ENCODE measurements at places on chromosomes 11 and 22. TPM values are rescaled to one million over a fixed set of nuclear protein-coding genes. Genes with fewer than 3 reads are reported as not detected.

GRCh38 chr22:37566903-37567798, 6.9 kb downstream of the CDC42EP1 start:
- H3K27me3 ChIP-seq, result no peaks in the 10 kb centered on the region
- H3K36me3 ChIP-seq, result peaks cover 13% of the 10 kb centered on the region
- no peak overlapping the region for H3K4me3 ChIP-seq
- DNase-seq, result peak; percentile 98
- H3K4me1 ChIP-seq, result peaks cover 91% of the 10 kb centered on the region

DNA sequence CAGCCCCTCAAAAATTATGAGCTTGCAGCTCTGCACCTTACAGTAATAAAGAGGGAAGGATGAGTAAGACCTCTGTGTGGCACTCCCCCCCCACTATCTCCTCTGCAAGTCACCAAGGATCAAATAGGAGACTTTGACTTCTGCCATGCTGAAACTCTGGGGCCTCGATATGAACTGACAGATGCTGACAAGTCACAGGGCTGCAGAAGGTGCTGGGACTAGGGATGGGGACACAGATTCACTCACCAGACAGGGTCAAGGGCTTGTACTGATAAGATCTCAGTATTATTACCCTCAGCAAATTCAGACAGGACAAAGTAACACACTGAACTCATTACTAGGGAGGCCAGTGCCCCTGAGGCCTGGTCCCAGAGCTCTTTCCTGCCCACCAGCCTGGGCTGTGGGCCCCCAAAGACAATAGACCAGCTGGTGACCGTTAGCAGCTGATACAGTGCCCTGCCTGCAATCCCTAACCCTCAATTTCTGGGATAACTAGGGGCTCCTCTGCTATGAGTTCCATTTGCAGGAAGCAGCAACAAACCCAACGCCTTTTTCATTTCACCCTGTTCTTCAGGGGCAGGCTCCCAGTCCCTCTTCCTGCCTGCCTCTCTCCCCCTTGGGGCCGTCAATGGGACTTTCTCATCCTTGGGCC, 20.1 kb downstream of the TMPRSS13 start:
- H3K27me3 ChIP-seq, result no peaks in the 10 kb centered on the region
- DNase-seq, result no peak
- no peak overlapping the region for H3K27ac ChIP-seq
- no peak overlapping the region for H3K4me3 ChIP-seq

DNA sequence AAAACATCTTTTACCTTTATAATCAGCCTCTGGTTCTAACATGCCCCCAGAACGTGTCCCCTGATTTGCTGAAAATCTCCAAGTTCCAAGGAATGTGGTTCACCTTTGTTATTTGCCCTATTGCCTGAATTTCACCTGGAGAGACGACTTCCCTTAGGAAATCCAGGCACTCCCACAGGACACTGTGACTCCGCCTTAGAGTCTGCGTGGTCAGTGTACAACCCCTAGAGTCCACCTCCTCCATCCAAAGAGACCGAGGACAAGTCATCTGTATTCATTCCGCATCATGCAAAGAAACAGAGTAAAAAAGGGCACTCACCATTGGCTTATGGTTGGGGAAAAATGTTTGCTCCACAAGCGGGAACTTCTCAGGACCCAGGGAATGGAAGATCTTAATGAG, 63.1 kb downstream of the TIMP3 start:
- no peak overlapping the region for H3K4me3 ChIP-seq
- no peaks in the 10 kb centered on the region for H3K27me3 ChIP-seq
- DNase-seq, result no peak
- no peak overlapping the region for H3K27ac ChIP-seq

DNA sequence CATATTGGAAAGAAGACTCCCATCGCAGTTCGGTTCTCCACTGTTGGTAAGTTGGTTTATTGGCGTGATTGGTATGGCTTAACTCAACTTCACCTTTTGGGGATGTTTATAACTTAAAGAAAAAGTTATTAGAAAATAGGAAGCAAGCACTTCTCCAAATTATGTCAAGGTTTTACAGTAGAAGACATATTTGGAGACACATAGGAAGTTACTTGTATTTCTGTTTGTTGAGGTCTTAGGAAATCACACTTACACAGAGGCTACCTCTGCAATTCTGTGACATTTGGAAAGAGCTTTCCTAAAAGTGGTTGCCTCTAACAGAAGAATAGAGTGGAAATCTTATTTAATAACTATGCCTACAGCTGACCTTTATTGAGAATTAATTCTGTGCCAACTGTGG, 12.3 kb downstream of the CAT start:
- DNase-seq, result no peak
- no peak overlapping the region for H3K27ac ChIP-seq
- H3K27me3 ChIP-seq, result no peaks in the 10 kb centered on the region
- peaks cover 59% of the 10 kb centered on the region for H3K36me3 ChIP-seq
- no peak overlapping the region for H3K4me3 ChIP-seq
- no peaks in the 10 kb centered on the region for H3K4me1 ChIP-seq

DNA sequence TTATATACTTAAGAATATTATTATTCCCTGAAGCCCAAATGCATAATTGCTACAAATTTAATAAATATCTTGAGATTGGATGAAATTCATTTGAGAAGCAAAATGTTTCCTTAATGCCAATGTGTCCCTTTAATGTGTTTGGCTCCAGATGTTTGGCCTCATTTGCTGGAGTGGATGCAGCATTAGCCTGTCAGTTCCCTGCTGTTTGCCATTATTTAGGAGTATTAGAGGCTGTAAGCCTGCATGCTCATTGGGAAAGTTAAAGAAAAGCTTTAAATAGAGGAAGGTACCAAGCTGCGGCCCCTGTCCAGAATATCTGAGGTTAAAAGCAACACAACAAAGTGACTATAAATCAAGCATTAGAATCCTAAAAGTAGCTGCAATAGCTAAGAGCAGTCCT, 54.8 kb upstream of the PITPNB start:
- no peak overlapping the region for H3K4me3 ChIP-seq
- H3K27ac ChIP-seq, result no peak overlapping the region
- H3K4me1 ChIP-seq, result peaks cover 7% of the 10 kb centered on the region
- no peaks in the 10 kb centered on the region for H3K27me3 ChIP-seq
- DNase-seq, result no peak

DNA sequence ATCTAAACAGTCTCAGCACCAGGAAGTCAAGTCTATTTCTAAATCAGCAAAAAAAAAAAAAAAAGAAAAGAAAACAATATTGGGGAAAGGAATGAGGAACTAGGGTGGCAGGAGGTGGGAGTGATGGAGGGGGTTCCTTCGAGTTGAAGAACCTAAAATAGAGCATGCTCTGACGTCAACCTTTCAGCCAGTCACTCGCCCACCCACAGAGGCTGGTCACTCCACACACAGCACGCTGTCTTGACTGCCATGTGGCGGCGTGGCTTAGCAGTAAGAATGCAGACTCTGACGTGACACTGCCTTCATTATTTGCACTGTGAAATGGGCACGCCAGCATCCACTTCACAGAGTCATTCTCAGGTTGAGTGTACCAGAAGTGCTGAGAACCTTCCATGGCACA, 48.3 kb downstream of the LARGE1 start:
- H3K36me3 ChIP-seq, result no peaks in the 10 kb centered on the region
- no peak overlapping the region for H3K27ac ChIP-seq
- peaks cover 1% of the 10 kb centered on the region for H3K4me1 ChIP-seq
- DNase-seq, result no peak
- H3K27me3 ChIP-seq, result no peaks in the 10 kb centered on the region
- no peak overlapping the region for H3K4me3 ChIP-seq

GRCh38 chr11:105202422-105202821, 62.9 kb upstream of the CARD18 start:
- no peak for DNase-seq
- no peaks in the 10 kb centered on the region for H3K27me3 ChIP-seq
- H3K27ac ChIP-seq, result no peak overlapping the region
- H3K4me1 ChIP-seq, result no peaks in the 10 kb centered on the region

DNA sequence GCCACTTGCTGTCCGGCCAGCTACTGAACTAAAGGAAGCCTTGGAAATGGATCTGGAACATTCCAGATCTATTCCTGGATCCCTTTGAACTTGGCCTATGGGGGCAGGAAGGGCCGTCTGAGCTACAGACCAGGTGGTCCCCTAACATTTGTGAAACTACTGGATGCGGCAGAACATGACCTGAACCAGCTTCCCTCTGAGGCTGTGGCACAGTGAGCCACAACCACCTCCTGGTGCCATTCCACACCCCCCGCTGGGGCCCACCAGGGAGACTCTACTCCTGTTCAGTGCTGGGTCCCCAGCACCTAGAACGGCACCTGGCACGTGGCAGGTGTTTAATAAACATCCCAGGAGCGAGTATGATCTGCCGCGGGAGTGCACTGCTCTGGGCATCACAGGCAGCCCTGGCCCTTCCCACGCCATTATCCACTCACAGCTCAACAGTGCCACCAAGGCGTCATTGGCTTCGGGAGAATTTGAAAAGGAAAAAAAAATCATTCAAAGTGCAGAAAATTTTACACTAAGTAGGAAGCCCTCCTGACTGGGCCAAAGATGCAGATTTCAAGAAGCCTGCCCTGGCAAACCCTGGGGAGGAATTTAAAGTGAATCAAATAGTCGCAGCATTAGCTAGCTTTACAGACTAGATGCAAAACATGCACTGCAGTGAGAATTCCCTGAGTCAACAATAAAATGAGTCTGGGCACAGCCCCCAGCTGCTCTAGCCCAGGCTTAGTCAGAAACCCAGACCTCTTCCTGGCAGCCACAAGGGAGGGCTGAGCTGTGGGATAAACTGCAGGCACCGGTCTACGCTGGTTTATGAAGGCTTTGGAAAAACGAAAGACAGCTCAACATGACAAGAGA, 14.3 kb upstream of the EFCAB6 start:
- DNase-seq, result no peak
- peaks cover 36% of the 10 kb centered on the region for H3K27me3 ChIP-seq
- H3K4me3 ChIP-seq, result no peak overlapping the region

DNA sequence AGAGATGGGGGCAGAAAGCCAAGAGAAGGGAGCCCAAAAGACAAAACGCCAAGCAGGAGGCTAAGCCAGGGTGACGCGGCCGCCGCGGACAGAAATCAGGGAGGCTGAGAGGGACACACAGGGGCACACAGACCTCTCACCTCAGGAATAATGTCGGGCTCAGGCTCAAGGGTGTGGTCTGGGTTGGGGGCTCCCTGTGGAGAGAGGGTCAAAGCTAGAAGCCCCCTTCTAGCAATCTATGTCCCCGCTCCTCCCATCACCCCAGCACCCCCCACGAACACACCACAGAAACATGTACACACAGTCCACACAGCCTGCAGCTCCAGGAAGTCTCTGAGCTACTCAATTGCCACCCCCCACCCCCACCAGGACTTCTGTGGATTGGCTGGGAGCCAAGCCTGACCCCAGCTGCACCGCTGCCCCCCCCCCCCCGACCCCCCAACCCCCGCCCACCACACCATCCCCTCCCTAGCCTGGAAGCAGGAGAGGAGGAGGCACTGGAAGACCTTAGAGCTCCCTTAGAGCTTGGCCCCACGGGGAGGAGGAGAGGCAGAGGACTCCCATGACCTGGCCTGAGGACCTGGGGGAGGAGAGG, 6.9 kb downstream of the BCL9L start:
- H3K36me3 ChIP-seq, result no peaks in the 10 kb centered on the region
- DNase-seq, result no peak
- H3K27me3 ChIP-seq, result no peaks in the 10 kb centered on the region
- peaks cover 71% of the 10 kb centered on the region for H3K4me1 ChIP-seq
- peak overlapping the region; percentile 96 for H3K27ac ChIP-seq
- peak overlapping the region; percentile 57 for H3K4me3 ChIP-seq

DNA sequence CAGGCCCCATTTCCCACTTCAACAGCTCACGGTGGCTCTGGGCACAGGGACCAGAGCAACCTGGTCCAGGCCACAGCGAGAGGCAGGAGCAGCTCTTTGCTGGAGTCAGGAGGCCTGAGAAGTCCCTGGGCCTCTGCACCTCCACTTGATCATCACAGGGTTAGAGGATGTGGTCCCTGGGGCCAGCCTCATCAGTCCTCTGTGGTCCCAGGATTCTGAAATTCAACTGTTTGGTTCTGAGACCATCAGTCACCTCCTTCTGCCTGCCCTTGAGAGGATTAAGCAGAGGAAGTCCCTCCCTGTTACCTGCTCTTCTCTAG, 24.9 kb upstream of the CBX7 start:
- no peaks in the 10 kb centered on the region for H3K36me3 ChIP-seq
- no peak for DNase-seq
- peaks cover 47% of the 10 kb centered on the region for H3K4me1 ChIP-seq
- H3K27ac ChIP-seq, result no peak overlapping the region
- H3K27me3 ChIP-seq, result no peaks in the 10 kb centered on the region
- H3K4me3 ChIP-seq, result no peak overlapping the region

- H3K4me3 ChIP-seq, result no peak overlapping the region
- no peaks in the 10 kb centered on the region for H3K4me1 ChIP-seq
- no peak overlapping the region for H3K27ac ChIP-seq
- H3K27me3 ChIP-seq, result peaks cover 10% of the 10 kb centered on the region
- DNase-seq, result no peak
- H3K36me3 ChIP-seq, result no peaks in the 10 kb centered on the region
Observed at GRCh38 chr11:125270711-125271110, 106.2 kb downstream of the PKNOX2 start.

DNA sequence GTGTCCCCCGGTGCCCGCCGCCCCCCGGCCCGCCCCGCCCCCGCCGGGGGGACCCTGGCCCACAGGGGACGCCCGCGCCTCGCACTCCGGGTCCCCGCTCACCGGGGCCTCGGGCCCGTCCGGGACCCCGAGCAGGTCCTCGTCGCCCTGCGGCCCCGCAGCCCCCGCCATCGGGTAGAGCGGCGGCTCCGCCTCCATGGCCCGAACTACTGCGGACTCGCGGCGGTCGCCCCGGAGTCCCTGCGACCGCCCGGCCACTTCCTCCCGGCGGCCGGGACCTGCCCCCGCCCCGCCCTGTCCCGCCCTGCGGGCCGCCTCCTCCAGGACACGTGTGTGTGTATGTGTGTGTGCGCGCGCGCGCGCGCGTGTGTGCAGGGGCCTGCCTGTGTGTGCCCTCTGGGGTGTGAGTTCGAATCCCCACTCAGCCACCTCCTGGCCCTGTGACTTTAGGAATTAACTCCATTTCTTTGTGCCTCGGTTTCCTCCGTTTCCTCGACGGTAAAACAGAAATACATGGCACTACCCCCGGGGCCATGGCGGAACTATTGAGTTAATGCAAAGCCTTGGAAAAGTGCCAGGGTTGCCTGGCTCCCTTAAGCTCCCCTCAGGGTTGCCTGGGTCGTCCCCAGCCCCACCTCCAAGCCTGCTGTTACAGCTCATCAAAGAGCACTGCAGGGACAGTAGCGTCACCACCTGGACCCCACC, at the start of gene UNC93B1:
Gene UNC93B1, minus strand, starts transcription at position 252 of the 705 bp plus-strand sequence. Its CDS starts 54 bp downstream, at position 198.
- no peak within 1 kb of the TSS for H3K27ac ChIP-seq
- no peaks in the 10 kb centered on the region for H3K36me3 ChIP-seq
- peak within 1 kb of the TSS; percentile 68 for H3K4me3 ChIP-seq
- peaks cover 12% of the 10 kb centered on the region for H3K4me1 ChIP-seq
- no peaks in the 10 kb centered on the region for H3K27me3 ChIP-seq

- H3K27ac ChIP-seq, result no peak overlapping the region
- no peak for DNase-seq
- no peaks in the 10 kb centered on the region for H3K27me3 ChIP-seq
- no peak overlapping the region for H3K4me3 ChIP-seq
- peaks cover 12% of the 10 kb centered on the region for H3K4me1 ChIP-seq
- H3K36me3 ChIP-seq, result 0 out of 2 replicates have a peak, but pooled peaks cover 3% of the 10 kb centered on the region
Observed at GRCh38 chr11:65782816-65783228, 2.0 kb upstream of the AP5B1 start.

Gene KCNE3
- 0.28 TPM for total RNA-seq

Gene SULT4A1
- total RNA-seq, result 3.2 TPM

Gene NLRP10
- total RNA-seq, result 1.6 TPM

Gene TPBGL
- not detected for total RNA-seq

Gene FXYD2
- total RNA-seq, result not detected

Gene SLC22A6
- not detected for total RNA-seq

Gene HOATZ
- total RNA-seq, result not detected

Gene NXPE4
- total RNA-seq, result not detected

Gene MS4A15
- not detected for total RNA-seq

Gene CDC42BPG
- 33.8 TPM for total RNA-seq

Gene AGBL2
- 21.9 TPM for total RNA-seq

Gene TECTA
- 0.04 TPM for total RNA-seq
